ENCODE measurements at places on chromosomes 11 and 22. TPM values are rescaled to one million over a fixed set of nuclear protein-coding genes. Genes with fewer than 3 reads are reported as not detected.

Gene ZNRD2
- total RNA-seq = 75.3 TPM

Gene KCNQ1
- not detected for total RNA-seq

Gene ACR
- 0.36 TPM for total RNA-seq

Gene P2RX6
- 7.1 TPM for total RNA-seq

Gene ST14
- not detected for total RNA-seq

Gene SLC6A5
- not detected for total RNA-seq

Gene CD248
- 5.1 TPM for total RNA-seq

Gene RFPL2
- 11.3 TPM for total RNA-seq

Gene TRIM48
- total RNA-seq = not detected

Gene MS4A4E
- total RNA-seq = not detected

Gene KRTAP5-11
- total RNA-seq = not detected

Gene USH1C
- not detected for total RNA-seq

Gene GPHA2
- total RNA-seq = not detected

Gene PAX6
- not detected for total RNA-seq

Gene SCGB1C1
- total RNA-seq = not detected

Gene DERL3
- total RNA-seq = under 0.01 TPM

Gene LMO1
- total RNA-seq = not detected

Gene ELFN2
- total RNA-seq = not detected

Gene PTPN5
- total RNA-seq = not detected

Gene GAS2
- total RNA-seq = 2.4 TPM

Gene C22orf15
- total RNA-seq = 0.69 TPM

Gene OR52A1
- not detected for total RNA-seq
